ENCODE measurements at places on chromosomes 7 and 10.

DNA sequence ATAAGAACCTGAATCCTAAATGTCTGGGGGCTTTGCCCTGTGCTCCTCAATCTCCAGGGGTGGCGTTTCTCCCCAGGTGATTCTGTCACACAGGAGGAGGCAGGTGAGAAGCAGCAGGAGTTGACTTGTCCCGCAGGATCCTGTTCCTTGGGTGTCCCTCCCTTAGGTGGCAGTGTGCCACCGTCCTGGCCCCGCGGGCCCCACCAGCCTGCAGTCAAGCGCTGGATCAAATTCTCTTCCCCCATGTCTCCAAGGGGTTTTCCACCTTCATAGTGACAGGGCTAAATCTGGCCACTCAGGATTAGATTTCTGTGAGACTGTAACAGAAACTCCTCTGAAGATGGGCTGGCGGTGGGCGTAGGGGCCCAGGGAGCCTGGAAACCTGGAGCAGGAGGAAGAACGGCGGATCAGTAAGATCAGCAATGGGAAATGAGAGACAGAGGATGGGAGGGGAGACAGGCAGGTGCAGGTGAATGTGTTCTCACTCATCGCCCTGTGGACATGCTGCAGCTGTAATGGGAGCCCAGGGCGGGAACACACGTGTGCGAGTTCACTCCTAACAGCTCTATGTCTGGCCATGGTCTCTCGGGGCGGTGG, 329.2 kb upstream of the COBL start:
- no peak for DNase-seq

DNA sequence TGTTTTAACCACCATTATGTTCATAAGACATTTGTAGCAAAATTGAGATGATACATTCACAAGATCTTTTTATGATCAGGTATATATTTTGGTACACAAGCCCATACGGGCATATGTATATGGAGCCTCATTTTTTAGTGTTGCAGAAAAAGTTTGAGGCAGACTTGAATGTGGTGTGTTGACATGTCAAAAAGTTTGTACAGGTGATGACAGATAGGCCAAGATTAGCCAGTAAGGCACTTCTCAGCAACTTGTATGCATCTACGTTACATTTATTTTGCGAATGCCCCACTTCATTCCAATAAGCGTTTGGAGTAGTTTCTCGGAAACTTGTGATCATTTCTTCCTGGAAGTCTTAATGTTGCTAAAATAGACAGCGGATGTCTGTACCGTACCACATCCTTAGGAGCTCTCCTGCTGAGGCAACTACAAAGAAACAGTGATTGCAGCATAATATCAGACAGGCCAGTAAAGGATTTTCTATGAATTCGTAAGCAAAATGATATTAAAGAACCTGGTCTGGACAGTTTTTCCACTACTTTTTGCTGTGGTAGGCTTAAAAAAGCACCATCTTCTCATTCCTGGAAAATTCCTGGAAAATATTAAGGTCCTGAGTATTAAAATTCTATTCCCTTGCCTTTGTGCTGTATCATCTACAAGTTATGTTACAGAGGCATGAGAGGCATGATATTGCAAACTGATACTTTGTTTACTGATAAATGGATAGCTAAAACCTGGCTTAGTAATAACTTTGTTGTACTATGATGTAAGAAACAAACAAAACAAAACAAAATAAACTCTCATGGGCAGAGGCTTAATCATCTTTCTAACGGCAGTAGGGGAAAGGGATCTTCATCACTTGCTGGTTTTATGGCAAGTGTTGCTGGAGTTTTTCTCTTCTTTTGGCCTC, 153.6 kb downstream of the HDAC9 start:
- no peak for DNase-seq

GRCh38 chr7:4201566-4201965, 480.5 kb upstream of the FOXK1 start:
- DNase-seq: no peak

DNA sequence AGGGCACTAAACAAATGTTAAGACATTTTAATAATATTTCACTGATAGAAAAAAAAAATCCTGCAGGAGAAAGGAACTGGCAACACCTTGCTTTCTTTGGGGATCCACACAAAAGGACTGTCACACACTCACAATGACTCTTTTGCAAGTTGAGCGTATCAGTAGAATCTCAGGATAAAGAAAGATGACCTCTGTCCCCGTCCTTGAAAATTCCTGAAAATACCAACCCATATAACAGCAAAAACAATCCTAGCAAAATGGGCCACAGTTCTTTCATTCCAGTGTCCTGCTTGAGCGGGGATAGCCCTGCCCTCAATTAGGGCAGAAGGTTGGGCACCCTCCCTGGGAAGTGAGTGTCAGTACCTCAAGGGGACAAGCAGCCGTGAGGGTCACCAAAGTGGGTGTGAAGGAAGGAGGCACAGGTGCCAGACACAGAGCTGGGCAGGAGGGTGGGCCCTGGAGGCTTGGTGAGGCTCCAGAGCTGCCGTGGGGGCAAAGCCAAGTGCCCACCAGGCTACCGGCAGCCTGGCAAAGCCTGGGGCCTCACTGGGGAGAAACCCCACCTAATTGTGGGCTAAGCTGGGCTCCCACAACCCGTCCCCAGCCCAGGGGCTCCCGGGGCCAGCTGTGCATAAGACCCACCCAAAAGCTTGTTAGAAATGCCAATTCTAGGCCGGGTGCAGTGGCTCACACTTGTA, 2.8 kb downstream of the WDR86 start:
- DNase-seq: no peak

- no peak for DNase-seq
Measured at GRCh38 chr10:70576803-70577517, 25.6 kb downstream of the PRF1 start.

GRCh38 chr7:50743016-50743415, 39.7 kb downstream of the GRB10 start:
- DNase-seq: no peak

DNA sequence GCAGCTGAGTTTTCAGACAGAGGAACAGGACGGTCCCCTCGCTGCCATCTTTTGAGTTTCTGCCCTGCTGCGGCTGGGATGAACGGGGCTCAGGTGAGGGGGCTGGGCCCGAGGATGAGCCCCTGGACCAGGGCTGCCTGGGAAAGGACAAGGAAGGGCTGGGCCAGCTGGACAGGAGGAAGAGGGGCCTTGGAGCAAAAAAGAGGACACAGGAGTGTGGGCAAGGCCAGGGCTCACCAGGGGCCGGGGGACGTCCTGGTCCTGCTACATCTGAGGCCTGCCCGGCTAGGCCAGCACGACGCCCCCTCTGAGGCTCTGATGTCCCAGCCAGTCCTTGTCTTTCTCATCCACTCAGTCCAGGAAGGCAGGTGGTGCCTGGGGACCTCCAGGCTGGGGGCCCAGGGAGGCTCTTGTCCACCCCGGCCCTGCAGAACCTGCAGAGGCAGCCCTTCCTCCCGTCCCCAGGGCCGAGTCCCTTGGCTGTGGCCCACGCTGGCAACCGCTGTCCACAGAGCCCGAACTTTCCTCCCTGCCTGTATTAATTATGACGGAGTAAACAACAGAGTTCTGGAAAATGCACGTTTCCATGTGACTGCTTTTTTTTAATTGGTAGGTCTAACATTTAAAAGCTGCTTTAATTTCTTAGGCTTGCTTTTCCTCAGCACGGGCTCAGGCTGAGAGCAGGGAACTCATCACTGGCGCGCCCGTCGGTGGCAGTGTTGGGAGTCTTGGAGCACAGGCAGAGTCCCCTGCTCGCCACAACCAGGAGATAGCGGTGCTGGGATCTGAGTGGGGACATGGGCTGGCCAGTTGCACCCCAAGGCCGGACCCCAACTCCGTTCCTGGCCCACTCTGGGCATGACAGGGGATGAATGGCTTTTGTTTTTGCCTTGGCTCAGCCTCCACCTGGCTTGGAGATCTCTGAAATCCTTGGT, 187.7 kb downstream of the ELFN1 start:
- DNase-seq: no peak

Measured in left renal pelvis (tissue), 4 donors.